ENCODE measurements at places on chromosomes 3 and 15.
A peak's percentile ranks its signal among the peaks of the same experiment; 100 is the strongest.

DNA sequence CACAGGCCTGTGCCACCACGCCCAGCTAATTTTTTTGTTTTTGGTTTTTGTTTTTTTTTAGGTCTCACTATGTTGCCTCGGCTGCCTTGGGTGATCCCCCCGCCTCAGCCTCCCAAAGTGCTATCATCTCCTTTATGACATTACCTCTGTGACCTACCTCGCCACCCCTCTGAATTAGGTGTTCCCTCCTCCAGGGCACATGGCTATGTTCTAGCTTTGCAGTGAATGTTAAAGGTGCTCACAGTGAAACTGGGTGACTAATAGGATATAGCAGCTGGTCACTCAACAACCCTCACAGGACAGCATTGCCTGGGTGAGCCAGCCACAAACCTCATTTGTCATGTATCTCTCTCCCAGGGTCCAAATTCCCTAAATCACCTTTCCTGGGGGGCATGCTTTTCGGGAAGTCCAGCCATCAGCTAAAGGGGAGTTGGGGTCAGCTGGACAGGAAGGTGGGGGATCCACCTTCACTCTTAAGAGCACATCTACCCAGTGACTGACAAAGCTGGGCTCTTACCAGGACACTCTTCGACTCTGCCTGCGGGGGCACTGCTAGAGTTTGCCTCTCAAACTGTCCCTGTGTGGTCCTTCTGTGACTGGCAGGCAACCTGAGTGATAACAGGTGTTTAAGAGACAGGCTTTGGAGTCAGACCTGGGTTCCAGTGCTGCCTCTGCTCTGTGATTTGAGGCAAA, 1.6 kb upstream of the TTLL3 start:
- DNase-seq: peak; percentile 43

GRCh38 chr3:127817406-127817841, 4.9 kb downstream of the MGLL start:
- peak; percentile 84 for DNase-seq

- no peak for DNase-seq
Measured at GRCh38 chr3:104582092-104582491, 784.6 kb upstream of the ALCAM start.

DNA sequence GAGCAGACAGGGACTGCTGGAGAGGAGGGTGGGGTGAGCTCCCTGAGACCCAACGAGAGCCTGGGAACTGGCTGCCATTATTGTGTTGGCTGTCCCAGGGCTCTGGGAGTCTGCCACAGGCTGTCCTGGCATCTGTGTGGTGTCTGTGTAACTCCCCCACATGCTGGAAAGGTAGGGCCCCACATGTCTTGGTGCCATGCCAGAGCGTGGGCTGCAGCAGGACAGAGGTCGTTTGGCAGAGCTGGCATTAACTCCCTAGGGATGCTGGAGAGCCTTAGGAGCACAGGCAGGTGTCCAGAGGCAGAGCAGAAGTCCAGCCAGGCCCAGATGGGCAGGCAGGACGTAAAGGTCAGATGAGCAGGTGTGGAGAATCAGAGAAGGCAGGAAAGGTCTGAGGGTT, 9.7 kb downstream of the TIMP4 start:
- DNase-seq: no peak

DNA sequence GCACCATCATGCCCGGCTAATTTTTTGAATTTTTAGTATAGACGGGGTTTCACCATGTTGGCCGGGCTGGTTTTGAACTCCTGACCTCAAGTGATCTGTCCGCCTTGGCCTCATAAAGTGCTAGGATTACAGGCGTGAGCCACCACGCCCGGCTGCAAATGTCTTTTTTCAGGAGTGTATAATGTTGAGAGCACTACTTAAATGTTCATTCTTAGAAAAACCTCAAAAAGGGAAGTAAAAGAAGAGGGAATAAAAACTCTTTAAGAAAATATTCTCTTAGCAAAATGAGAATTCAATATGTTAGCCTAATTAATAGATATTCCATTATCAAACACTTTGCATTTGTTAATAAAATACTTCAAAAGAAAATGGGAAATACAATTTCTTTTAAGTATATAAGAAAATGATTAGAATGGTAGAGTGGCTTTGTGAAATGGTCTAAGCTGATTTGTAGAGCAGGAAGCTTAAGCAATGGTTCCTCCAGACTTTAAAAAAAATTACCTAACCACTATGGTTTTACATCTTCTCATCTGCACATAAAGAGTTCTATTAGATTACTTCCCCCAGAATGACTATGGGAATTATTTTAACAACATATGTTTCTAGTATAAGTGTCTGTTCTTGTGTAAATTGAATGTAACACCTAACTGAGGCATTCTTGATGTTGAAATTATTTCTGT, 226.7 kb upstream of the ALCAM start:
- DNase-seq: no peak

DNA sequence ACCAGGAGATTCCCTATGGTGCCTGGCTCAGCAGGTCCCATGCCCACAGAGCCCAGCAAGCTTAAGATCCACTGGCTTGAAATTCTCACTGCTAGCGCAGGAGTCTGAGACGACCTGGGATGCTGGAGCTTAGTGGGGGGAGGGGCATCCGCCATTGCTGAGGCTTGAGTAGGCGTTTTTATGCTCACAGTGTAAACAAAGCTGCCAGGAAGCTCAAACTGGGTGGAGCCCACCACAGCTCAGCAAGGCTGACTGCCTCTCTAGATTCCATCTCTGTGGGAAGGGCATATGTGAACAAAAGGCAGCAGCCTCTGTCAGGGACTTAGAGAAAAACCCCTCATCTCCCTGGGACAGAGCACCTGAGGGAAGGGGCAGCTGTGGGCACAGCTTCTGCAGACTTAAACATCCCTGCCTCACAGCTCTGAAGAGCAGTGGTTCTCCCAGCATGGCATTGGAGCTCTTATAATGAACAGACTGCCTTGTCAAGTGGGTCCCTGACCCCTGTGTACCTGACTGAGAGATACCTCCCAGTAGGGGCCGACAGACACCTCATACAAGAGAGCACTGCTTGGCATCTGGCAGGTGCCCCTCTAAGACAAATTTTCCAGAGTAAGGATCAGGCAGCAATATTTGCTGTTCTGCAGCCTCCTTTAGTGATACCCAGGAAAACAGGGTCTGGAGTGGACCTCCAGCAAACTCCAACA, 231.5 kb upstream of the SETMAR start:
- no peak for DNase-seq

GRCh38 chr3:185647880-185648210, 61.8 kb downstream of the SENP2 start:
- no peak for DNase-seq

- no peak for DNase-seq
Measured at GRCh38 chr15:101499863-101500713, 10.6 kb upstream of the PCSK6 start.

DNA sequence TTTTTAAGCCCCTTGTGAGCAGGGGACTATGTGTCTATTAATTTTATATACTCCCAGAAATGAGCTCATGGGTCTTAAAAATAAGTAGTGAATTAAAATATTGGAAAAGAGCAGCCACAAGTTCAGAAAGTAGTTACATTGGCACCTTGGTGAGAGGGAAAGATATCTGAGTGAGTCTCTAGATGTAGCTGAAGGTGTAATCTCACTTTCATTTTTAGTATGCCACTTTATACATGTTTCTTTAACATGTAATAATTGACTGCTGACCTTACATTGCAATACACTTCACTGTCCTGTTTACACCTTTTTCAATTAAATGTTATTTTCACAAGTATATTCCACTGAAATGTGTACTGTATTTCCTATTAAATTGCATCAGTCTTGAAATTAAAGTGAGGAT, 12.1 kb upstream of the PAK6 start:
- DNase-seq: no peak

DNA sequence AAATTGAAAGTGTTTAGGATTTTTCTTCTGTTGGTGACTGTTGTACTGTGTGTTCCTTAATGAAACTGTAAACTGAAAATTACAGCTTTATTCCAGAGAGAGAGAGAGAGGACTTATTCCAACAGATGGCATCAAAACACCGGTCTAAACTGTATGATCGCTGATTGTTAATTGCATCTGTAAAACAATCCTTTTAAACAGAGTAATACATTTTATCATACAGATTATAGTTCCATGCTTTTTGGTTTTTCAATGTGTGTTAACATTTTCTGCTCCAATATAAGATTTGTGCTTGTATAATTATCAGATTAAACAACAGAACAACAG, 289.7 kb upstream of the DNAJC19 start:
- no peak for DNase-seq

GRCh38 chr3:48820612-48821324, 26.9 kb downstream of the PRKAR2A start:
- DNase-seq: peak; percentile 72

- DNase-seq: no peak
Measured at GRCh38 chr3:130300888-130301287, 44.6 kb upstream of the COL6A5 start.
